ENCODE measurements at places on chromosomes 6 and 20.

DNA sequence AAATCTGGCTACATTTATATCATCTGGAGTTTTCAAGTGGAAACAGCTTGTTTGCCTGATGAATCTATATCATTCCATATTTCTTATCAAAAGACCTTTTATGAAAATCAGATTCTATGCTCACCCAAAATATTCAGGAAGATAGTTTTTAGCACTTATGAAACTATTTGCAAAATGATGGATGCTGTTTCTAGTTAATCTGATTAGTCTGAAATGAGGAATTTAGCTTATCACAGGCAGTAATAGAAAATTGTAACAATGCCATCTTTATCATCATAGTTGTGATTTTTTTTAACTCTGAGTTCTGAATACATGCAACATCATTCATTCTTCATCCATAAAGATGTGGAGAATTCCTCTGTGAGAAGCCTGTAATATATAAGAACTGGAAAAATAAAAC is 229.7 kb downstream of the PLCB1 start:
- no peak for DNase-seq

- DNase-seq: no peak
Observed at GRCh38 chr6:168905451-168906090, 348.1 kb downstream of the THBS2 start.

- no peak for DNase-seq
Observed at GRCh38 chr6:37486121-37486839, 13.4 kb downstream of the CCDC167 start.

- no peak for DNase-seq
Observed at GRCh38 chr6:27375613-27376079, 12.9 kb upstream of the ZNF391 start.

DNA sequence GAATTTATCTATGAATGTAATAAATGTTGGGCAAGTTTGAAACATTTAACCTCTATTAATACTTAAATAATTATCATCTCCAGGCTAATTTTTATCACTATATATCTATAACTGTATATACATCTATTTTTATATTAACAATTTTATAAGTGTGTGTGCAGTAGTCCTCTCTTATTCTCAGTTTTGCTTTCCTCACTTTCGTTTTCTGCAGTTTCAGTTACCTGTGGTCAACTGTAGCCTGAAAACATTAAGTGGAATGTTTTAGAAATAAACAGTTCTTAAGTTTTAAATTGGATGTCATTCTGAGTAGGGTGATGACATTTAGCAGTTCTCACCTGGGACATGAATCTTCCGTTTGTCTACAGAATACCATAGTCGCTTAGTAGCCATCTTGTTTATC is 379.4 kb upstream of the MAN1A1 start:
- no peak for DNase-seq

GRCh38 chr20:63456429-63457284 is 15.8 kb downstream of the KCNQ2 start:
- DNase-seq: no peak

GRCh38 chr6:133248241-133249001 is 7.3 kb downstream of the EYA4 start:
- DNase-seq: no peak

- peak; percentile 100 for DNase-seq
Observed at GRCh38 chr6:33410050-33410710, 634 bp upstream of the PHF1 start.

- DNase-seq: no peak
Observed at GRCh38 chr6:36973647-36974046, 12.3 kb downstream of the MTCH1 start.

- no peak for DNase-seq
Observed at GRCh38 chr20:19375801-19376200, 163.4 kb downstream of the SLC24A3 start.

DNA sequence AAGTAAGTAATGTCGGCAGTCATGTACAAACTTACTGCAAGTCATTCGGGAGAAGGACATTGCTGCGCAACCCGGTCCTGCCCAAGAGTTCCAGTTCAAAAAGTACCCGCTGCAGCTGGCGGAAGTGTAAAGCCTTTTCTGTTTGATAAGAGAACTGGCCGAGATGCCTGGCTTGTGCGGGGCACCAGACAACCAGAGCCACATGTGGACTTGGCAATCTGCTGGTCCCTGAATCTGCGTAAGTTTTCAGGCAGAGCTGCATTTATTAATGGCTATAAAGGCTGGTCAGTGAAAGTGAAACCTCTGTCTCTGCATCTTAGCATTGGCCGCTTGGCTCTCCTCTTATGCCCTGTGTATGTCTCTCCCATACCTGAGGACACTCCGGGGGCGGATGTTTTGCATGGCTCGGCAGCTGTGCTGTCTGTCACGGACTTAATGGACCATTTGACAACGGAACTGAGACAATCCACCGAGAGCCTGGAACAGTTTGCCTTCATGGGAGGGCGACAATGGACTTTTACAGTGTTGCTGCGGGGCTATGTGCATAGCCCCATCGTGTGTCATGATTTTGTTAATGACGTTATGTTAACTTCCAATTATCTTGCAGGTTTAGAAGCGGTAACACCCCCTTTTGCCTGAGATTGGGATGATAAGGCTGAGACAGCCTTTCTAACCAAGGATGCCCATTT is 19.8 kb upstream of the RGS17 start:
- no peak for DNase-seq

DNA sequence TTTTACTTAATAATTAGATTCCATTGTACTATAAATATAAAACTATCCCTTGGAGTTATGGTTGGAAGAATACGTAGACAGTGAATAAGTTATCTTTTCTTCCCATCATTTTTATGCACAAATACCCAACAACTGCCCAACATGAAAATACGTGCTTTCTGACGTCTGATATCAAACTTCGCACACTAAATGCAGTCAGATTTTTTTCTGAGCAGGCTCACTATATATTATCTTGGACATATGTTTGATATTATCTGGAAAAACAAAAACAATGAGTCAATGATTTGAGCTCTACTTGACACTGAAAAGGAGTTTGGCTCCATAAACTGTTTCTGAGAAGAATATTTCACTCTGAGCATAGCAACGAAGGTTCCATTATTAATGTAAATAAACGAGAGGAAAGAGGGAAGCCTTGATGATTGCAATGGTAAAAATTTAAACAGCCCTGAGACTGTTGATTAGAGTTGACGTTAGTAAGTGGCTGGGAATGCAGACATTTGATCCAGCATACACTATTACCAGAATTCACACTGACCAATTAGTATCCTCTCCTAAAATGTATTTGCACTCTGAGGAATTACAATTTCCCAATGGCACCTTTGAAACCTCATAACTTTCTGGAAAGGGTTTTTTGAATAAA is 1090.0 kb downstream of the EPHA7 start:
- no peak for DNase-seq

DNA sequence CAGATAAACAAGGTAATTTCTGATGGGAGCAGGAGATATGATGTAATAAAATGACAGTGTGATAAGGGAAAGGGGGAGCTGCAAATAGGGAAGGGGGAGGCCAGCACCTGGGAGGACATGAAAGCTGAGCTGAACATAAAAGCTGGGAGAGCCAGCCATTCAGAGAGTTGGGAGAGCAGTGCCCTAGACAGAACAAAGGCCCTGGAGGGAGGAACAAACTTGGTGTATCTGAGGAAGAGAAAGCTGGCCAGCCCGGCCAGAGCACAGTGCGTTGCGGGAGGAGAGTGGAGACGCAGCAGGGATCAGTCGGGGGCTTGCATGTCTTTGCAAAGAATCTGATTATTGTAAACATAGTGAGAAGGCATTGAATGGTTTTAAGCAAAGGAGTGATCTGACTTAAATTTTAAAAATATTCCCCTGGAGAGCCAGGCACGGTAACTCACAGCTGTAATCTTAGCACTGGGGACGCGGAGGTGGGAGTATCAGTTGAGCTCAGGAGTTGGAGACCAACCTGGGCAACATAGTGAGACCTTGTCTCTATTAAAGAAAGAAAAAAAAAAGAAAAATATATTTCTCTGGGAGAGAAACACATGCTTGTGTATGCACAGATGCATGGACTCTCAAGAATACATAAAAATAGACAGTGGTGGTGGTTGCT is 318.2 kb downstream of the ZFAND3 start:
- no peak for DNase-seq

- DNase-seq: no peak
Observed at GRCh38 chr20:13271977-13272975, 51.2 kb downstream of the ISM1 start.

GRCh38 chr6:137056121-137056880 is 11.5 kb upstream of the IL20RA start:
- no peak for DNase-seq

- DNase-seq: no peak
Observed at GRCh38 chr6:131918650-131919355, 32.4 kb downstream of the CCN2 start.

GRCh38 chr6:123640567-123641187 is 3.9 kb upstream of the TRDN start:
- no peak for DNase-seq

DNA sequence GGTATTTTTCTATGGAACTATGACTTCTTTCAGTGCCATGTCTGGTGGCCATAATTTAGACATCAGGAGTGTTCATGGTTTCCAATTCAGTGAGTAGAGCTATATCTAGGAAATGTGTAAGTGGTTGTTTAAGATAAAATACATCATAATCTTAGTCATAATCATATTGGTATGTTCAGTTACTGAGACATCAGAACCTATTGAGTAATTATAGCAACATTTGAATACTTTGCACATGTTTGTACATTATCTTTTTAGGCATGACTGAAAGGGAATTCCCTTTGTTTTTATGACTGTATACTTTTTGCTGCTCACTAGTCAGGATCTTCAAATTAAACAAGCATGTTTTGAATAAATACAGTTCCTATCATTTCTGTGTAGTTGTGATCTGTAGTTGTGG is 64.0 kb downstream of the STXBP5 start:
- no peak for DNase-seq

GRCh38 chr6:21707524-21708319 is 114.2 kb downstream of the SOX4 start:
- DNase-seq: no peak

DNA sequence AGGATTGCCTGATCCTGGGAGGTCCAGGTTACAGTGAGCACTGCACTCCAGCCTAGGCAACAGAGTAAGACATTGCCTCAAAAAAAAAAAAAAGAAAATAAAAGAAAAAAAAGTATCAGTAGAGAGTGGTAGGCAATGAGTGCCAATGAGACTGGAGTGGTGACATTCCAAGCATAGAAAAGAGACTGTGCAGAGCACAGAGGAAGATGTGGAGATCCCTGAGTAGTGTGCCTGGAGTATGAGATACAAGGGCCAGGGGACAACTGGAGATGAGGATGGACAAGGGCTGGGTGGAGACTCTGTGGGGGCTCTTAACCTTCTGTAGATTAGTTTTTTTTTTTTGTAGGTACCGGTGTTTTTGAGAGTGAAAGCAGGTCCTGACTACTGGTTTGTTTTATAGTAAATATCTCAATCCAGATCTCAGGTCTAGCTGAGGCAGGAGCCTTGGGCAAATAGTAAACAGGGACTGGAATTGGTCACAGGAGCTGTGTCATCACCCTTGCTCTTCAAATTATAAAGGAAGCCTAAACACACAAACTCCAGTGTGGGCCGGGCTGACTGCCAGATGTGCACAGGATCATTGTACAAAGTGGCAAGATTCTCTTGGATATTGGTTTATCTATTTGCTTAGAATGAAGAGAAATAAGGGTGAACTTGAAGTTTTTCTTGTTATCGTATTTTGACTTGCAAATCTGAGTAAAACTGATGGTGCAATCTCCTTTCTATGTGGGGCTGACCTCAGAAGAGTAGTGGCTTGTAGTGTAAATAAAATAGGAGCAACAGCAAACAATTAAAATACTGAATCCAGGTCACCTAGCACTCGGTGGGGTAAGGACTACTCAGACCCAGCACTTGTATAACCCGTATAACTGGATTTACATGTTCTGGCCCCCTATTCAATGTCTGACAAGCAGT is 144.9 kb downstream of the SOX4 start:
- DNase-seq: no peak

DNA sequence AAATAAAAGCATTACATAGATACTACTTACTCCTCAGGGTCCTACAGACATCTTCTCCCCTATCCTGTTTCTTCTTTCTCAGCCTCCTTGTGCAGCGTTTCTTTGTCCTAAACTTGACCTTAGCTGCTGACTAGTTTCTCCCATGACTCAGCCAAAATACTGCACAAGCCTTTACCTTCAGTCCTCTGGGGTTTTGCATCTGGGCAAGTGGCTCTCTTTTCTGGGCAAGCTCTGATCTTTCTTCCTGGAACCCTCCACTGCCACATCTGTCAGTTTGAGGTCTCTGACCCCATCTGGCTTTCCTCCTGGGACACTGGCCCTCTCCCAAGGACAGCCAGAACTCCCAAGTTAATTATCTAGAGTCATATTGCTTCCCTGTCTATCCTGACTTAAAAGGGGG is 838.4 kb downstream of the DHX35 start:
- DNase-seq: peak; percentile 5

GRCh38 chr6:157056275-157056674 is 267.0 kb downstream of the TMEM242 start:
- DNase-seq: peak; percentile 54

DNA sequence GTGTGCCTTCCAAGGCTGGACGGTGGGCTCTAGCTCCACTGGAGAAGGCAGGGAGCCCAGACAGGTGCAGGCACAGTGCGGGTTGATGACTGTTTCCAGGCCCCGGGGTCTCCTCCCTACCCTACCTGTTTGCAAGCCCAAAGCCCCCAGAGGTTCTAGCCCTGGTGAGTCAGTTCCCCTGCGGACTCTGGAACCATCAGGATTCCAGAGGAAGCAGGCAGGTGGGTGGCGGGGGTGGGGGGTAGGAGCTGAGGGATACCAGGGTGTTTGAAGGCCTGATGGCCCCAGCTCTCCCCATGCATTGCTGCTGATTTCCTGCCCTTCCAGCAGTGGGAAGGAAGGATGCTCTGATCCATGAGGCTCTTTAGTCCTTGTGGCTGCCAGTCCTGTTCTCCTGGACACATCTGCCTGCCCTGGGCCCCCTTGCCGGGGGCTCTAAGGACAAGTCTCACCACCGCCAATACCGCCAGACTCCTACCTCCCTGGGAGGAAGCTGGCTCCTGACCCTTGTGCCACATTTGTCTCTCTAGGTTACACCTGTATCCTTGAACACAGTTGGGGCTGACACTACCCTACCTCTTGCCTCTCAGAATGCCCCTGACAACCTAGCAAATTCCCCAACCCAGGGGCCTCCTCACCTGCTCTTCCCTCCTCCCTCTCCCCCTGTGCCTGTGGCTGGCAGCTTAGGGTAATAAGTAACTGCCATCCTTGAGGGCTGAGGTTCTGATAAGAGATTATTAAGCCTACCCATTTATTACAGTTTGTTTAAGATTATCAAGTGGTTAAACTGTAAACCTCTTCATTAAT is 21.7 kb downstream of the KCNK5 start:
- no peak for DNase-seq

DNA sequence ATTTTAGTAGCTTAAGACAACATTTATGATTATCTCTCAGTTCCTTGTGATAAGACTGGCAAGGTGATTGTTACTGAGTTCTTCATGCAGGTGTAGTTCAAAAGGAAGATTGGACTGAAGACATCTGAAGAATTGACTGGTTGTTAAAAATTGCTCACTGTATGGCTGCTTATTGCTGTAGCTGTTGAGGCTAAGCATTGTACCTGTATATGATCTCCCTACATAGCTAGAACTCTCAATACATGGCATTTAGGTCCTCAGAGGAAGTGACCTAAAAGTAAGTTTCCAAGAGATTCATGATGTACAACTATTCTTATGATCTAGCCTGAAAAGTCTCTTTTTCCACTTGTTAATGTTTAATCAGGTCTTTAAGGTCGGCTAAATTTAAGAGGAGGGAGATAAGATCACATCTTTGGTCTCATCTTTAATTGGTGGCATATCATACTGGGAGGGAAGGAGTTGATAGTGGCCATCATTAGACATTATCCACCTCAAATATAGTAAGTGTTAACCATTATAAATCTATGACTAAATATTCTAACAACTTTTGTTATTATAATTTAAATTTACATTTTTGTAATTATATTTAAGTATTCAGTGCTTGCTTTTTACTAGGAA is 401.2 kb upstream of the EPHA7 start:
- DNase-seq: no peak
